ENCODE measurements at places on chromosomes 5 and 9.

- no peak for DNase-seq
Observed at GRCh38 chr5:15383469-15383868, 116.5 kb upstream of the FBXL7 start.

DNA sequence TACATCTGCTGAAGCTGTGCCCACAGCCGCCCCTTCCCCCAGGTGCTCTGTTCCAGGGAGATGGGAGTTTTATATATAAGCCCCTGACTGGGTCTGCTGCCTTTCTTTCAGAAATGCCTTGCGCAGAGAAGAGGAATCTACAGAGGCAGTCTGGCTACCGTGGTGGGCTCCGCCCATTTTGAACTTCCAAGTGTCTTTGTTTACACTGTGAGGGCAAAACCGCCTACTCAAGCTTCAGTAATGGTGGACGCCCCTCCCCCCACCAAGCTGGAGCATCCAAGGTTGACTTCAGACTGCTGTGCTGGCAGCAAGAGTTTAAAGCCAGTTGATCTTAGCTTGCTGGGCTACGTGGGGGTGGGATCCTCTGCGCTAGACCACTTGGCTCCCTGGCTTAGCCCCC, 41.3 kb downstream of the RANBP17 start:
- DNase-seq = no peak

GRCh38 chr5:75049456-75050351, 2.7 kb downstream of the GCNT4 start:
- peak; percentile 44 for DNase-seq

GRCh38 chr5:171309276-171310211, 496 bp downstream of the TLX3 start:
- DNase-seq = no peak

- DNase-seq = no peak
Observed at GRCh38 chr9:19754921-19755320, 33.9 kb downstream of the SLC24A2 start.

DNA sequence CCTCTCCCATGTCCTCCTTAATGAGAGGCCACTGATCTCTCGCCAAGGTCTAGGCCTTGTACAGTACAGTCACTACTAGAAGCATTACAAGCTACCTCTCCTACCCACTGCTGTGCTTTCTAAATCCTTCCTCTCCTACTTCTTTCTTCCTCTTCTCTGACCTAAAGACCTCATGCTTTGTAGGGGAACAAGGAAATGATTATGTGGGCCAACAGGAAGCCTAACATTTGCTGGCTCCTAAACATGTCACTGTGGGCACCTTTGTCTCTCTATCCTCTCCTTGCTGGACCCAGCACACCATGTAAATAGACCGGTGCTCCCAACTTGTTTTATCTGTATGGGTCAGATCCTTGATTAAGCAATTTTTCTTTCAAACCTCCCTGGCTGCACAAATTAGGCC, 16.7 kb downstream of the SLC28A3 start:
- DNase-seq = no peak

GRCh38 chr5:127849891-127850290, 146.7 kb downstream of the CCDC192 start:
- DNase-seq = no peak

GRCh38 chr5:144325532-144325931, 154.9 kb downstream of the KCTD16 start:
- no peak for DNase-seq

DNA sequence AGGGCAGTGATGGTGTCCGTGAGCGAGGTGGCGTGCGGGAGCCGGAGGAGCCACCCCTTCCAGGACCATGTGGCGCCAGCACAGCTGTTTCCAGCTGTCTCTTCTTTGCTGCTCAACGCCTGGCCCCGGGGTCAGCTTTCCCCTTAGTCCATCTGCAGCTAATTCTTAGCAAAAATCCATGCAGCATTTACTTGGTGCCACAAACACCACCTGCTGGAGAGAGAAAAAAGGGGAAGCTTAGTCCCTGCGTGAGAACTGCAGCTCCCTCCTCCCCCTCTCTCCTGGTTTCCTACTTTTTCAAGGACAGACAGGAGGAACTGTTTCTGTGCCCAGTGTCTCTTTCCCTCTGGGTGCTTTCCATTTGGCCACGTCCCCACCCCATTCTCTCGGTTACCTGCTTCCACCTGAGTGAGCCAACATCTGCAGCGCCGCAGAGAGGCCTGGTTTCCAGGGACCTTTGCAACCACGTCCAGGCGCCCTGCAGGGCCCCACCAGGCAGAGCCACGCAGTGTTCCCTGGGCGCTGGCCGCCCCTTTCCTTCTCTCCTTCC, 3.4 kb downstream of the SLC6A19 start:
- no peak for DNase-seq

- no peak for DNase-seq
Observed at GRCh38 chr9:132651259-132651658, 18.5 kb downstream of the DDX31 start.

- no peak for DNase-seq
Observed at GRCh38 chr5:24643880-24644279, 898 bp downstream of the CDH10 start.

DNA sequence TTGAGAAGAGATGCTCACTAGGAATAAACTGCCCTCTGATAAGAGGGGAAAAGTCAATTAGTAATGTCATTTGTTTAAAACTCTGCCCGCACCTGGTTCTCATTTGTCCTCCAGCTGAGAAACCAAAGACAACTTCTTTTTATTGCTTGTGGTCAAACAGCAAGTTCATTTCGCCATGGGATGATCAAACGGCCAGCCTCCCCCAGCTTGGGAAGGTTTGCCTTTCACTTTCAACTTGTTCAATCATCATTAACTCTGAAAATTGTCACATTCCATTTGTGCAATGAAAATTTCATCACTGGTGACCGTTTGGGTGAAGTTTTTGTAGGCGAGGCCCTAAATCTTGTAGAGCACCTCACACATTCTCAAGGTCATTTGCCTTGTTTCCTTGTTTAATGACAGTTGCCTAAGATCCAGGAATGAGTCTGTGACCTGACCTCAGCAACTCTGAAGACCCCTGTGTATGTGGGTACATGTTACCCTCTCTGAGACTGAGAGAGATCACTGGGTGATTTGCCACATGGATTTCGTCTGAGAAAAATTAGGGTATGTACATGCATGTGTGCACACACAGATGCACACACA, 117.7 kb downstream of the MARCHF3 start:
- no peak for DNase-seq

DNA sequence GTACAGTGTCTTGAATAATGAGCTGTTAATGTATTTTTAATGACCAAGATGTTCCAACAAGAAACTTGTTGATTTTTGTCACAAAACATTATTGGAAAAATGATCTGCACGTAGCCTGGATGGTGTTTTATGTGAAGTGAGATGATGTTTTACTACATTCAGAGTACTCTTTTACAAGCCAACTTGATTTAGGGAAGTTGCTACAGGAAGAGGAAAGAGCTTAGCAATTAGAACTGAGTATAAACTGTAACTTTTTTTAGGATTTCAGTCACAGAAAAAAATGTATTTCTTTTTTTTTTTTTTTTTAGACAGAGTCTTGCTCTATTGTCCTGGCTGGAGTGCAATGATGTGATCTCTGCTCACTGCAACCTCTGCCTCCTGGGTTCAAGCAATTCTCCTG, 113.6 kb upstream of the ADRA1B start:
- no peak for DNase-seq

DNA sequence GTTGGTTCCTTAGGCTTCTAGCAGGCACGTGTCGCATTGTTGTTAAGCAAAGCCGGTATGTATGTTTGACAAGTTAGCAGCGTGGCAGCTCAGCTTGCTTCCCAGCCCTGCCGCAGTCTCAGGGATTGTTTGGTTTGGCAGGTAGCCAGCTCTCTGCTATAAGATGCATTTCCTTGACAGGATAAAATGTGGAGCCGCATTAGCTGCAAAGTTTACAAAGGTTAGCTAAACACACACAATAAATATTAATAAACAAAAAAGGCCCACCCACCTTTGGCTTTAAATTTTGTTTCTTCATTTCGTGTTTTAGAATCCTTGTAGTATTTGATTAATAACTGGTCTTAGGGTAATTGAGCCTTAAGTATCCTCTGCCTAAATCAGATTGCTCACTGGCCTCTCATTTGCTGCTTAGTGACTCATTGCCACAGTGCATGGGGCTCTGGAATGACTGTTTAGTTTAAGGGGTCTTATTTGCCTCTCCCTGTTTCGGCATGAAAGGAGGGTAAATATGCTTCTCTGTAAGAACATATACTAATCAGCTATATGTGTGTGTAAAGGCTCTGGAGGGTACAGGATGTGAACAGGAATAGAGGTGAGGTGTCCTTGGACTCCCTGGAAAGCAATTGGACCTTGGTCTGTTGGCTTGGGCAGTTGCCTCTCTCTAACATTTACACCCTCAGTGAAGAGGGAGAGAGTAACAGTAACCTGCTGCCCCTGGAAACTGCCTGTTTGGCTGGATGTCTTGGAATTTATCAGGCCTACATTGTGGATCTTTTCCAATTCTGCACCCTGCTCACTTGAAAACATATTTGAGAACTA, 122.0 kb downstream of the GDNF start:
- no peak for DNase-seq

Data from stimulated activated CD8-positive, alpha-beta memory T cell treated with anti-CD3 and anti-CD28 coated beads, Interleukin-15, amount 100 ng/mL, for 1 hour (primary cell).